ENCODE measurements at places on chromosomes 16 and 17.

DNA sequence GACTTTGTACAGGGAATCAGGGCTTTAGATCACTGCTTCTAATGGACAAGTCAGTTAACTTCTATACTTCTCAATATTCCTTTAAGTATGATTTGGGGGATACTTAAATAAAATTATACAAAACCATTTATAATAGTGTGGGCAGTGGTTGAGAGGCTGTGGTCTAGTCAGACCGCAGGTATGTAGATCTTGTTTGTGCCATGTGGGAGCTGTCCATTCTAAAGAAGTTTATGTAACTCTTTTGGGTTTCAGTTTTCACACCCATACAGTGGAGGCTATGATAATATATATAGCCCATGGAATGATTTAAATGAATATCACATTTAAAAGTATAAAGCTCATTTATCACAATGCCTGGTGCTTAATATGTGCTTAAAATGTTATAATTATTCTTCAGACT is 654.3 kb upstream of the KIF2B start:
- no peak for DNase-seq

GRCh38 chr16:88009563-88010342 is 58.5 kb downstream of the BANP start:
- no peak for DNase-seq

DNA sequence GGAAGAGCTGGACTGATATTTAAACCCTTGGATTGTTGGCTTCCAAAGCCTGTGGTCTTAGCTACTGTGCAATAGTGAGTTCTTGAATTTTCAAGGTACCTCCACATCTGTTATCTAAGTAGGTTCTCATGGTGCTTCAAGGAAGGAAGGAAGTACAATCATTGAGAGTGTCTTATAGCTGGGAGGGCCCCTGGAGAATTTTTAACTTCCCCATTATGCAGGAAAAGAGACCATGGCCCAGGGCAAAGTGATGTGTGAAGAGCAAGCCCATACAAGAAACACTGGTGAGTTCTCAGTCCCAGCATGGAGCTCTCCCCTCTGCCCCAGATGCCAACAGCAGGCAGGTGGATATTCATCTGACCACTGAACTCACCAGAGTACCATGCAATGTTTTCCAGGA is 169.0 kb upstream of the IRX6 start:
- DNase-seq, result no peak

DNA sequence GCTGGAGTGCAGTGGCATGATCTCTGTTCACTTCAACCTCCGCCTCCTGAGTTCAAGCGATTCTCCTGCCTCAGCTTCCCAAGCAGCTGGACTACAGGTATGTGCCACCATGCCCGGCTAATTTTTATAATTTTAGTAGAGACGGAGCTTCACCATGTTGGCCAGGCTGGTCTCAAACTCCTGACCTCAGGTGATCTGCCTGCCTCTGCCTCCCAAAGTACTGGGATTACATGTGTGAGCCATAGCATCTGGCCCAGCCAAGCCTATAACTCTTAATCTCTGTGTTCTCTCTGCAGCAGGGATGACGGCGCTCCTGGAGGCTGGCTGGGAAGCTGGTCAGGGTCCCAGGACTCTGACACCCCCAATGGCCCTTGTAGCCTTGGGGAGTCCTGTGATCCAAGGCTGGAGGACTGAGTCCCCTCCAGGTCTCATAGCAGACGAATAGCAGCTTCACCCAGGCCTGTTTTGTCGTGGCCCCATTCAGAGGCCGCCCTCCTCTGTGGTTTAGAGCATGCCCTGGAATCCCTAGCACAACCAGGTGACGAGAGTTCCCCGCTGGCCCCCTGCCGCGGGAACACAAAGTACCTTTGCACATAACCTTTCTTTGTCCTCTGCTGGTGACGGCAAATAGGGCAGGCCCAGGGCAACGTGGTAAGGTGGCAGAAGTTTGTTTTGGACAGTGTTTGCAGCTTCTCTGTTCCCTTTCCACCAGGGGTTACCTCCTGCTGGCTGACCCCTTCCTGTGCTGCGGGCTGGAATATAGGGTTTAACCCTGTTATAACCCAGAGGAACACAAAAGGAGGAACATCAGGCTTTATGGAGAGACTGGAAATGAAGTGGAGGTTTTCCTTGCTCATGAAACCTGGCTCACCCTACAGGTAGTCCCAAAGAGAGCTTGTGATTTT is 43.0 kb upstream of the TOB1 start:
- peak; percentile 22 for DNase-seq

GRCh38 chr17:10661437-10661836 is 4.3 kb upstream of the MYH3 start:
- DNase-seq, result peak; percentile 35

GRCh38 chr17:30158896-30159625 is 42.4 kb downstream of the NSRP1 start:
- no peak for DNase-seq

DNA sequence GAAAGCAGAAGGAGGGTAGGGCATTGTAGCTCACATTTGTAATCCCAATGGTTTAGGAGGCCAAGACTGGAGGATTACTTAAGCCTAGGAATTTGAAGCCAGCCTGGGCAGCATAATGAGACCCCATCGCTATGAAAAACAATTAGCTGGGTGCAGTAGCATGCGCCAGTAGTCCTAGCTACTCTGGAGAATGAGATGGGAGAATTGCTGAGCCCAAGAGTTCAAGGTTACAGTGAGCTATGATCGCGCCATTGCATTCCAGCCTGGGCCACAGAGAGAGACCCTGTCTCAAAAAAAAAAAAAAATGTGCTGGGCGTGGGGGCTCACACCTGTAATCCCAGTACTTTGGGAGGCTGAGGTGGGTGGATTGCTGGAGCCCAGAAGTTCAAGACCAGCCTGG is 5.0 kb downstream of the ATF7IP2 start:
- no peak for DNase-seq

- DNase-seq, result no peak
These were observed 28.9 kb upstream of the CDH15 start for GRCh38 chr16:89142474-89143195.

DNA sequence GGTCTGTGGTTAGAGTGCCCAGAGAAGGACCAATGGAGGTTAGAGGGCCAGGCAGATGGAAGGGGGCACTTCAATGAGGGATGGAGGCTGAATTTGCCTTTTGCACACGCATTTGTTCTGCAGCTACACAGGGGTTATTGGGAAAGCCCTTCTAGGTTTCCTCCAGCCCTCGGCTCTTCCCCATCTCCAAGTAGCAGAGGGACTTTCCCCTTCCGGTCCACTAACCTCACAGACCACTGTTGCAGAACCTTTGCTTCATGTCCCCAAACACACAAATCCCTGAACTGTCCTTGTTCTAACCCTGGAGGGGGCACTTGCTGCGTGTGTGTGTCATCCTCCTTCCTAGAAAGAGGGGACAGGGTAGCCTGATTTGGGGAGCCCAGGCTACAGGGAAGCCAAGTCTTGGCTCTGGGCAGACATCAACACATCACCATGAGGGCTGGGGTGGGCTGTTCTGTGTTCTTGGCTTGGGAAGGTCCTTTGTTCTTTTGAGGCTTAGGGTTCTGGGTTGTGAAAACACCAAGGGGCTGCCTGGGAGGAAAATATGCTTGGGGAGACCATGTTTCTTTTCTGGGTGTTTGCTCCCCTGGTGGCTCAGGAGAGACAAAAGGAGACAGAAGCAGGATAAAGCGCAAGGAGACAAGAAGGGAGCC is 7.3 kb upstream of the NR1D1 start:
- DNase-seq, result no peak

DNA sequence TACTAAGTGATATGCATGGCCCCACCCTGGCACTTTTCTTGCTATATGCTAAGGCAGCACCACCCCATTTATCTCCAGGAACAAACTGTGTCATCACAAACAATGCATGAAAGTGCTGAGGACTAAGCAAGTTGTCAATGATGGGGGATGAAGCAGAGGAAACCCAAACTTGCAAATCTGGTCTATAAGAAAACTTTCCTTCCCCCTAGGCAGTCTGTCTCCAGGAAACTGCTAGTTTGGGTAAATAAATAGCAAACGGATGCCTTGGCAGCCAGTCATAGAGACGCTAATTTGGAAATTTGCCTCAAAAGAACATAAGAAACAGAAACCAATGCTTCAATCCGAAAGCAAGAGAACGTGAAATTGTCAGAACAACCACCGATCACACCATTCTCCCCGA is 5.6 kb upstream of the HSBP1 start:
- DNase-seq, result peak; percentile 85

DNA sequence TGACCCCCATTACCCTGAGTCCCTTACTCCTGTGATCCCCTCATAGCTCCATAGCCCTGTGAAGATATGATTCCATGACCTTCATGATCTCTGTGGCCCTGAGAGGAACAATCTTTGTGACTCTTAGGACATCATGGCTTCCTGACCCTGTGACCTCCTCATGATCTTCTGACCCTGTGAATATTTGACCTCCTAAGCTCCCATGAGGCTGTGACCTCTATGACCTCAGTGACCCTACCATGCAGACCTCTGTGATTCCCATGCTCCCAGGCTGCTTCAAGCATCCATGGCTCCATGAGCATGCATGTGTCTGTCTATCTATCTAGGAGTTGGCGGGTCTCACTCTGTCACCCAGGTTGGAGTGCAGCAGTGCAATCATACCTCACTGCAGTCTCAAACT is 12.1 kb downstream of the RIPOR1 start:
- no peak for DNase-seq

- peak; percentile 51 for DNase-seq
These were observed 4.2 kb downstream of the FOXC2 start for GRCh38 chr16:86570558-86571529.

GRCh38 chr17:41768682-41769288 is 17.7 kb downstream of the JUP start:
- no peak for DNase-seq

DNA sequence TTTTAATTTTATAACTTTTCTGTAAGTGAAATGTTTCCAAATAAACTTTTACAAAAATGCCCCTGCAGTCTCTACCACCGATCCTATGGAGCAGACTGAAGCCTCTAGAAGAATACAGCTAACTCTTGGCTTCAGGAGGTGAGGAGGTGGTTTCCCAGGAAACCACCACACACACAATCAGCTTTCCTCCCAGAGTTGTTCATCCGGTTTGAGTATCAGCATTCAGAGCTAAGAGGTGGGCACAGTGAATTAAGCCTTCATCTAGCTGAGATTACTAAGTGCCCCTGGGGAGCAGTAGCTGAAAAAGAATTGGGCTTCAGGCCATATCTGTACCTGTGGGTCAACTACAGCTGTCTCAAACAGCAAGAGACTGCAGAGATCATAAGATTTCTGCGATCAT is 139.7 kb downstream of the AATF start:
- peak; percentile 54 for DNase-seq

DNA sequence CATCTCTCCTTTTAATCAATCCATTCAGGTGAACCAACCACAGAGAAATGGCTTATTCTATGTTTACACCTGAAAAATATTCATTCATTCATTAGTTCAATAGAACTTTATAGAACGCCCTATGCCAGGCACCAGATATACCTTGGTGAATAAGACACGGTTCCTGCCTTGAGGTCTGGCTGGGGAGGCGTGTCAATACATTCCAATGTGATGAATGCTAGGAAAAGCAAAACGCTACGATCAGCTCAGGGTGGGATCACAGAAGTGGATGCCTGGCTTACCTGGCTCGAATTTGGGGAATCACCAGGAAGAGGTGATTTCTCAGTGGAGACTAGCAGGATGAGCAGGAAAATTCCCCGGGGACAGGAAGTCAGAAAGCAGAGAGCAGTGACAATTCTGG is 17.5 kb upstream of the WFIKKN2 start:
- no peak for DNase-seq

GRCh38 chr17:46983782-46984181 is 4.7 kb upstream of the RPRML start:
- no peak for DNase-seq

- DNase-seq, result no peak
These were observed 43.0 kb upstream of the MSI2 start for GRCh38 chr17:57213180-57213825.

DNA sequence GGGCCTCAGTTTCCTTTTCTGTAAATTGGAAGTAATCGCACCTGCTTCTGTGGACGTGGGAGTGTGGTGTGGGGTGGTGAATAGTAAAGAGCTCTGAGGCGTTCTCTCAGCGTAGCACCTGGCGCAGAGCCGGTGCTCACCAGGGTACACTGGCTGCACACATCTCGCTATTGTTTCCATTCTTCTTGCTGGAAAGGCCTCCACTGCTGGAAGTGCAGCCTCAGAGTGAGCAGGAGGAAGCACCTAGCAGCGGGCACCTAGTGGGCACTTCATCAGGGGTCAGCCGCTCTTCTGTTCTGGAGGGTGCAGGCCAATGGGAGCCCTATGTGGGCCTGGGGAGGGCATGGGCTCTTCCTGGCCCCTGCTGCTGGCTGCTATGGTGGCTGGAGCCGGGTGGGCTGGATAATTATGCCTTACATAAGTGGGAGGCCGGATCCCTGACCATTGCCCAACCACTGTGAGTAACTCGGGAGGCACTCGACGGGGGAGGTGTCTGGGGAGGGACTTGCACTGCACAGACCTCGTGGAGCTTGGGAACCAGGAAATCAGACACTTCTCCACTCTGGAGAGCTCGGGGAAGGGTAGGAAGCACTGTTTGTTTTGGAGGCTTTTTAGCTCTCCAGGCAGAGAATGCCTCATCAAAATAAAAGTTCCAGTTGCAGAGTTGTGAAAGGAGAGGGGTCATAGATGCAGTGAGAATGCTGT is 1.7 kb downstream of the MAP2K3 start:
- peak; percentile 96 for DNase-seq

GRCh38 chr16:11340710-11341109 is 4.5 kb upstream of the RMI2 start:
- no peak for DNase-seq

DNA sequence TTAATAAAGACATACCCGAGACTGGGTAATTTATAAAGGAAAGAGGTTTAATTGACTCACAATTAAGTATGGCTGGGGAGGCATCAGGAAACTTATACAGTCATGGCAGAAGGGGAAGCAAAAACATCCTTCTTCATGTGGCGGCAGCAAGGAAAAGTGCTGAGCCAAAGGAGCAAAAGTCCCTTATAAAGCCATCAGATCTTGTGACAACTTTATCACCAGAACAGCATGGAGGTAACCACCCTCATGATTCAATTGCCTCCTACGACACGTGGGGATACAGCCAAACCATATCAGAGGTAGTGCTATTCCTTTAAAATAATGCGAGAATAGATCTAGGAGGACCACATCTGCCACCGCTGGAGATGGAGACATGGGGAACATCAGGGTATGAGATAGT is 9.0 kb downstream of the C16orf54 start:
- DNase-seq, result no peak

GRCh38 chr16:3566990-3567389 is 10.2 kb downstream of the NLRC3 start:
- no peak for DNase-seq

DNA sequence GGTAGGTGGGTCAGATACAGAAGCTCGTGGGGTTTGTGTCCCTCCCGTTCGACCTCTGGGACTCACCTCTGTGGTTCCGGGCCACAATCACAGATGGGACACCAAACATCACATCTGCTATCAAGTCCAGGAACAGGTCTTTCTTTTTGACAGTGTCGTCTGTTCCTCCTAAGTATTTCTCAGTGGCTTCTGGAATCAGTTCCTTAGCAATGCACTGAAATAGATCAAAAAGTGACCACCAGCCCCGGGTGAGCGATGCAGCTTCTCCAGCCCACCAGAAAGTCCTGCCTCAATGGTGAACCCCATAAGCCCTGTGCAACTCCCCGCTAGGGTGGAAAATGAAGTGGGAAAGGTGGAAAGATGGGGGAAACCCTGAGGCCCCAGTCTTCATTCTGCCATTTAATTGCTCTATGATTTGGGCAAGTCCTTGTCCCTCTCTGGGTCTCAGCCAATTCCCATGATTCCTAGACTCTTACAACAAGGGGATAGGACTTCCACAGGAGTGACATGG is 22.4 kb downstream of the CES1 start:
- DNase-seq, result no peak

- no peak for DNase-seq
These were observed 34.3 kb downstream of the C17orf75 start for GRCh38 chr17:32307658-32308057.

- peak; percentile 82 for DNase-seq
These were observed at the start of gene CEP112 for GRCh38 chr17:66191593-66192377. CEP112 (minus strand) TSS chr17:66192133.

All from dermis blood vessel endothelial cell (primary cell).